Sigmoid colon (tissue), 7 donors: ENCODE measurements at places on chromosomes 7 and 10. TPM values are rescaled to one million over a fixed set of nuclear protein-coding genes. Genes with fewer than 3 reads are reported as not detected.

The SEMA3A gene
- 50.1 TPM for total RNA-seq

The TMEM254 gene
- total RNA-seq = 11.4 TPM

The PAPOLB gene
- 0.49 TPM for total RNA-seq

The TMEM229A gene
- total RNA-seq = not detected

The PWWP2B gene
- total RNA-seq = 7.7 TPM

- no peak overlapping the region for H3K4me3 ChIP-seq
- H3K4me1 ChIP-seq = no peaks in the 10 kb centered on the region
- no peaks in the 10 kb centered on the region for H3K27me3 ChIP-seq
- no peaks in the 10 kb centered on the region for H3K36me3 ChIP-seq
- H3K27ac ChIP-seq = no peak overlapping the region
These were observed 535.9 kb downstream of the PHTF2 start for GRCh38 chr7:78334426-78334825.

GRCh38 chr7:45582868-45583277 lies 8.7 kb downstream of the ADCY1 start:
- H3K4me1 ChIP-seq = no peaks in the 10 kb centered on the region
- no peaks in the 10 kb centered on the region for H3K36me3 ChIP-seq
- no peak overlapping the region for H3K4me3 ChIP-seq
- DNase-seq = peak; percentile 29

- H3K27me3 ChIP-seq = no peaks in the 10 kb centered on the region
- peaks cover 45% of the 10 kb centered on the region for H3K4me1 ChIP-seq
- DNase-seq = no peak
- H3K27ac ChIP-seq = peak overlapping the region; percentile 19
These were observed 47.7 kb downstream of the TNRC18 start for GRCh38 chr7:5375925-5376324.

DNA sequence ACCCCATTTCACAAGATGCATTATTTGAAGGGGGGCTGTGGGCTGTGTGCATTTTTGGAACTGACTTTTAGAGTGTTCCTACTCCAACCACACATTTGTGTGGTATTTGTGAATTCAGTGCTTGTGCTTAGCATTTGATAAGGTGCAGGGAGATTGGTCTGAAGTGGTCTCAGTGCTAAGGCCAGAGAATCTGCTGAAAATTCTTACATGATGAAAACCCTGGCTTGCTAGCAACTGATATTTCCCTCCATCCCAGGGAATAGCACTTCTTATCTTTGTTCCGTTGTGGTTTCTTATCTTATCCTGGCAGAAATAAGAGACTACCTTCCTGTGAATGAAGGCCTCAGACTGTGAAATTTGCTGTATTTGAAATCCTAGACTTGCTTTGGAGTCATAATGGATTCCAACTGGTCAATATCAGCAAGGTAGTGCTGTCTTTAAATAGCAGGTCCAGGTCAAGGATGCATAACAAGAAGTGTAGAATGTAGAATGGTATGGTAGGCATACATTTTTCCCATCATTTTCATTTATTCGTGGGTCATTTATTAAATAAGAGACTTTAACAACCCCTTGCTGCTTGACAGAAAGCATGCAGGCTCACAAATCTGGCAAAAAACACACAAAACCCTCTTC lies 986.9 kb downstream of the REEP3 start:
- no peak overlapping the region for H3K27ac ChIP-seq
- H3K27me3 ChIP-seq = no peaks in the 10 kb centered on the region
- no peak overlapping the region for H3K4me3 ChIP-seq
- no peaks in the 10 kb centered on the region for H3K36me3 ChIP-seq

- no peaks in the 10 kb centered on the region for H3K27me3 ChIP-seq
- DNase-seq = no peak
- no peaks in the 10 kb centered on the region for H3K36me3 ChIP-seq
- no peak overlapping the region for H3K4me3 ChIP-seq
- H3K4me1 ChIP-seq = peaks cover 58% of the 10 kb centered on the region
- peak overlapping the region; percentile 64 for H3K27ac ChIP-seq
These were observed 37.6 kb downstream of the RHOBTB1 start for GRCh38 chr10:60906411-60906810.

DNA sequence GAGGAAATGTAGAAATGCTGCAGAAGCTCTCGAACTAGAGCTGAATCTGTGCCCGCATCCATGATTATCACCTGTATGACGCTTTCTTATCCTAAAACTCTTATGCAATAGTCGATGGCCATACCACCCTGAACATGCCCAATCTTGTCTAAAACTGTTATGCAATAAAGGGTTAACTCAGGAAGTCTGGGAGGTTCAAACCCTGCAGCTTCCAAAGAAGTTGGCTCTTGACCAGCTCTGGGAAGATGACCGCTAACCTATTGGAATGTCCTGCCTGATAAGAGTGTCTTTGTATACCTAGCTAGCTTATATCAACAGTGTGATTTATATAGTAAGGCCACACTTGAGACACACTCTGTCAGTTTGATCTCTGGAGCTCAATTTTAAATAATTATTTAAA lies 3.4 kb upstream of the C10orf88 start:
- peaks cover 16% of the 10 kb centered on the region for H3K4me1 ChIP-seq
- no peak for DNase-seq
- no peaks in the 10 kb centered on the region for H3K36me3 ChIP-seq

DNA sequence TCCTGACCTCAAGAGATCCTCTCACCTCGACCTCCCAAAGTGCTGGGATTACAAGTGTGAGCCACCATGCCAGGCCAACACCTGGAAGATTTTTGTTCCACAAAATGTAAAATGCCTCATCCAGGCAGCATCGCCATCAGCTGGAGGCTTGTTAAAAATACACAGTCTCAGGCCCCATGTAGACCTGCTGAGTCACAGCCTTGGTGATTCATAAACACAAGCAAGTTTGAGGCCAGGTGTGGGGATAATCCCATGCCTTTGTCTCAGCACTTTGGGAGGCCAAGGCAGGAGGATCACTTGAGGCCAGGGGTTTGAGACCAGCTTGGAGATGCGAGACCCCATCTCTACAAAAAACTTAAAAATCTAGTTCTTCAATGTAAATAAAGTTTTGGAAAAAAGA lies 49.1 kb upstream of the FOXK1 start:
- H3K27me3 ChIP-seq = no peaks in the 10 kb centered on the region
- no peak overlapping the region for H3K4me3 ChIP-seq
- H3K4me1 ChIP-seq = peaks cover 11% of the 10 kb centered on the region
- H3K27ac ChIP-seq = no peak overlapping the region
- H3K36me3 ChIP-seq = no peaks in the 10 kb centered on the region

GRCh38 chr10:31607481-31607880 lies 288.5 kb downstream of the ZEB1 start:
- H3K4me1 ChIP-seq = peaks cover 39% of the 10 kb centered on the region
- H3K27ac ChIP-seq = no peak overlapping the region
- no peaks in the 10 kb centered on the region for H3K36me3 ChIP-seq
- no peak overlapping the region for H3K4me3 ChIP-seq
- no peak for DNase-seq

DNA sequence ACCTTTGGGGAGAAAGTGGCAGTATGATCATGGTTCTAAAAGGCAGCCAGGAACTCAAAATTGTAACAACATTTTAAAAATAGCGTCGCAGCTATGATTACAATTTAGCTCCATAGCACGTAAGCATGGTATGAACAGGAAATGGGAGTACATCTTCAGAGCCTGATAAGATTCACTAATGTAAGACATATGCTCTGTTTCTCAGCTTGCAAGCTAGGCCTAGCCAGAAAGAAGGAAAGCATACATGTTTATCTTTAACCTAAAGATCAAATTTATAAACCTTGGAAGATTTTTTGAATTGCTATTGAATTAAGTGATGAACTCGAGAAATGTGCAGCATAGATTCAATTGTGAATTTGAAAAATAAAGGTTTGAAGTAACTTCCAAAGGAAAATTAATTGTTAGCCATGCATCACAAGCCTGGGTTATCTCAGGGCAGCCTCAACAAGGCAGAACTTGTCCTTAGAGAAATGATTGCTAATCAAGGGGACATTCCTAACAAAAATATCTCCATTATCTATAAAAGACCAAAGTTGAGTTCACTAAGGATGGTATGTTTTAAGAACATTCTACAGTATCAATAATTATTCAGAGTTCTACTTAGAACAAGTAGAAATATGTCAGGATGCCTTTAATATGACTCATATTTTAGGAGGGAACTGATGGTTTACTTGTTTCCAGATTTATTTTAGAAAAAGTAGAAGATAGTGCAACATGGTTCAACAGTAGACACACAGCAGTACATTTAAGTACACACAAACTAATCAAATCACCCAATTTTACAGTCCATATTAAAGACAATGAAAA lies 38.8 kb upstream of the SEPTIN7 start:
- no peak overlapping the region for H3K27ac ChIP-seq
- no peaks in the 10 kb centered on the region for H3K27me3 ChIP-seq
- H3K36me3 ChIP-seq = no peaks in the 10 kb centered on the region
- peaks cover 6% of the 10 kb centered on the region for H3K4me1 ChIP-seq
- DNase-seq = no peak

- H3K4me3 ChIP-seq = no peak overlapping the region
- no peaks in the 10 kb centered on the region for H3K36me3 ChIP-seq
These were observed 25.2 kb downstream of the OGDH start for GRCh38 chr7:44631458-44632115.

DNA sequence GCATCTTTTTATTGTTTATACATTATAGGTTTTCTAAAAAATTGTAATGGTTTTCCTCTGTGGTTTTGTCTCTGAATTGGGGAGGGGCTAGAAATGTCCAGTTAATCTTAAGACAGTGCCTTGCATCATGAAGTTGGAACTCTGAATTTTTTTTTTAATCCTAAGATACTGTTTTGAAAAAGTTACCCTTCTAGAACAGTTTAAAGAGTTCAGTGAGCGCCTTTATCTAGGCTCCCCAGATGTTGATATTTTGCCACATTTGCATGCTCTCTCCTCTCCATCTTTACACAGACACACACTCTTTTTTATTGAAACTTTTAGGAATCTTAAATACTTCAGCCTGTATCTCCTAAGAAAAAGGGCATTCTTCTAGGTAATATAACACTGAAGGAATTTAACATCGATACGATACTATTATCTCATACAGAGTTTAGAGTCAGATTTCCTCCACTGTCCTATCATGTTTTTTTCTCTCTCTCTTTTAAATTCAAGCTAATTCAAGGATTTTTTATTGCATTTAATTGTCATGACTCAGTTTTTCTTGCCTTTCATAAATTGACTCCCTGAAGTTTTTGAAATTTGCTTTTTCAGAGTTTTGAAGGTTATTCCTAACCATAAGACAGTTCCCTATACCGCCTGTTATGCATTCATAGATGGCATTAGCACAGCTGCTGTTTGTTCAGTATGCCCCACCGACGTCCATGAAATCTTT lies 31.5 kb downstream of the PRKAR2B start:
- no peak for DNase-seq
- H3K4me3 ChIP-seq = no peak overlapping the region
- no peaks in the 10 kb centered on the region for H3K36me3 ChIP-seq
- no peak overlapping the region for H3K27ac ChIP-seq
- no peaks in the 10 kb centered on the region for H3K4me1 ChIP-seq

- H3K4me3 ChIP-seq = no peak overlapping the region
- peaks cover 54% of the 10 kb centered on the region for H3K4me1 ChIP-seq
- no peaks in the 10 kb centered on the region for H3K27me3 ChIP-seq
- peak overlapping the region; percentile 65 for H3K27ac ChIP-seq
These were observed 46.3 kb downstream of the MTPN start for GRCh38 chr7:135930565-135931461.

DNA sequence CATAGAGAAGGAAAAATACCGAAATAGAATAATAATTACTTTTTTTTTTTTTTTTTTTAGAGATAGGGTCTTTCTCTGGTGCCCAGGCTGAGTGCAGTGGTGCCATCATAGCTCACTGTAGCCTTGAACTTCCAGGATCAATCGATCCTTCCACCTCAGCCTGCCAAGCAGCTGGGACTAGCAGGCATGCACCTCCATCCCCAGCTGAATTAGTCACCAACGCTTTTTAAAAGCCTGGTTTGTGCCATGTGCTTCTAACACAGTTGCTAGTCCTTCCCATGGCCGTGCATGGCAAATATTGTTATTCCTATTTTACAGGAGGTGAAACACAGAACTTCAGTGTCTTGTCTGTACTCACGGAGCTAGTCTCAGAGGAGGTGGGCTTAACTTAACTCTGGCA lies 23.2 kb downstream of the LYZL2 start:
- H3K27me3 ChIP-seq = no peaks in the 10 kb centered on the region
- H3K36me3 ChIP-seq = no peaks in the 10 kb centered on the region
- no peak for DNase-seq
- no peak overlapping the region for H3K4me3 ChIP-seq

- no peaks in the 10 kb centered on the region for H3K4me1 ChIP-seq
- H3K4me3 ChIP-seq = no peak overlapping the region
- no peaks in the 10 kb centered on the region for H3K36me3 ChIP-seq
- no peaks in the 10 kb centered on the region for H3K27me3 ChIP-seq
- no peak overlapping the region for H3K27ac ChIP-seq
These were observed 210.7 kb upstream of the FRMD4A start for GRCh38 chr10:14541379-14541778.

DNA sequence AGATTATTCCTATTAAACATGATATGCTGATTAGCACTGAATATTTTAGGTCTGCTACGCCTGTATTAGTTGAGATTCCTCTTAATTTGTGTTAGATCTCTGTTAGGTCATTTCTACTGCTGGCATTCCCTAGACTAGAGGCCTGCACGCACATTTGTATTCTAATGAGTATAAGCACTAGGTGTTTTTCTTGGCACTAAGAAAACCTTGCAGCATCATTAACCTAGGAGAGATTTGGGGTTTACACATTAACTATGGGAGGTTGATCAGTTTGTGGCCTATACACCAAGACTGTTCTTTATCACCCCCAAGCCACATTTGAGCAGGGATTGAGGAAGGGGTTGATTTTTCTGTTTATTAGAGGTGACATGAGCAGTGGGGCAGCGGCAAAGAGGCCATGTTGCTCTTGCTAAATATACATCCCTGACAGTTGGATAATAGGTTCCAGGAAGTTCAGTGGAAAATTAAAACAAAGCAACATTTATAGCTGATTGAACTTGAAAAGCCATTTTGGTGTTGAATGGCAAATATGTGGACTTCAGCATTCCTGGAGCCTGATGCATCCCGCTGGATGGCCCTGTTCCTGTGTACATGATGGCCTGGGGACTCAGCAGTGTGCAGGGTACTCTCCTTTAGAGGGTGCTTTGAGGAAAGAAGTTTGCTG lies 65.2 kb downstream of the GBF1 start:
- peak overlapping the region; percentile 21 for H3K27ac ChIP-seq
- H3K27me3 ChIP-seq = no peaks in the 10 kb centered on the region
- H3K4me1 ChIP-seq = peaks cover 51% of the 10 kb centered on the region
- no peaks in the 10 kb centered on the region for H3K36me3 ChIP-seq

- H3K27me3 ChIP-seq = no peaks in the 10 kb centered on the region
- peaks cover 14% of the 10 kb centered on the region for H3K4me1 ChIP-seq
- no peak overlapping the region for H3K4me3 ChIP-seq
- no peaks in the 10 kb centered on the region for H3K36me3 ChIP-seq
These were observed 359.5 kb upstream of the ANKRD30A start for GRCh38 chr10:36765782-36766414.
